ENCODE measurements at places on chromosomes 16 and 17.
A peak's percentile ranks its signal among the peaks of the same experiment; 100 is the strongest.

DNA sequence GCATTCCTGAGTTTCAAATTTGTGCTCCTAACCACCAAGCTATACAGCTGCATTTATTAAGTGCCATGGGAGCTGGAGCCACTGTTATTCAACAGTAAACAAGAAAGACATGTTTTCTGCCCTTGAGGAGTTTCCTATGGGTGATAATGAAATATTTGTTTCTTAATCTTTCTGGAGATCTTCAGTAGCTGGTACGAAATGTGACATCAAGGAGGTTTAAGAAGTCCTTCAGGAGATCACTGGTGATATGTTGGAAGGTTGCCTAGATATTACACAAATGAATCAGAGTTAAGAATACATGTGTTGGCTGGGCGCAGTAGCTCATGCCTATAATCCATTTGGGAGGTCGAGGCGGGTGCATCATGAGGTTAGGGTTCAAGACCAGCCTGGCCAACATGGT, 14.9 kb downstream of the RHOT1 start:
- DNase-seq, result no peak

DNA sequence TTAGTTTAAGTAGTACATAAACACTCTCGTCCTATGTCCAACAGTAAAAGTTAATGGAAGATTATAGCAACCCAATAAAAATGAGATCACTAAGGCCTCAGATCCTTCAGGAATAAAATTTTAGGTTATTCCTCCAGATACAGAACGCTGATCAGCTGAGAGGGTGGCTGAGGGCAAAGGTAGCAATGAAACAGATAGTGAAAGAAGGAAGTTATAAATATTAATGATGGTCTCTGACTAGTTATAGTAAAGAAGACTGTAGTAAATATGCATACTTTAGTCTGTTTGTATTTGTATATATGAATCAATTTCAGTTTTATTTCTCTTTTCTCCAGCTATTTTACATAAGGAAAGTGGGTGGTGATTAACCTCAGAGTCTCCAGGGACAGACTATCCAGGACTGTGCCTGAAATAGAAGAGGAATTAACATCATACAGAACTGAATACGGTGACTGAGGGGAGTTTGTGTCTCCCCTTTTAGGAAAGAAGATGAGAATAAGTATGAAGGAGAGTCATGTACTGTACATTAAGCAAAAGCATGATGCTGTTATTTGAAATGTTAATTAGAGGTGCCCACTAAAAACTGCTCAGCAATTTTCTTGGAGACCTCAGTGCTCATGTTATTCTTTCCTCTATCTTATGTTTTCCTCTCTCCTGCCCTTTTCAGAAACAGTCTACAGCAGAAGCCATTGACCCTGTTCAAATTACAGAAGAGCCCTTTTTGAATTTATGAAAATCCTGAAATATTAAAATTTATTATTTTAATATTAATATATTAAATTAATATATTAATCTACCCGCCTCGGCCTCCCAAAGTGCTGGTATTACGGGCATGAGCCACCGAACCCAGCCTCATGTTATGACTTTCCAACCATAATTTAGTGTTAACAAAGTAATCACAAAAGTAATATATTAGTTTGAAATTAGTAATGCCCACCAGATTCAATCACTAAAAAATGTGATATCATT, 36.5 kb upstream of the DHRS7B start:
- no peak for DNase-seq

DNA sequence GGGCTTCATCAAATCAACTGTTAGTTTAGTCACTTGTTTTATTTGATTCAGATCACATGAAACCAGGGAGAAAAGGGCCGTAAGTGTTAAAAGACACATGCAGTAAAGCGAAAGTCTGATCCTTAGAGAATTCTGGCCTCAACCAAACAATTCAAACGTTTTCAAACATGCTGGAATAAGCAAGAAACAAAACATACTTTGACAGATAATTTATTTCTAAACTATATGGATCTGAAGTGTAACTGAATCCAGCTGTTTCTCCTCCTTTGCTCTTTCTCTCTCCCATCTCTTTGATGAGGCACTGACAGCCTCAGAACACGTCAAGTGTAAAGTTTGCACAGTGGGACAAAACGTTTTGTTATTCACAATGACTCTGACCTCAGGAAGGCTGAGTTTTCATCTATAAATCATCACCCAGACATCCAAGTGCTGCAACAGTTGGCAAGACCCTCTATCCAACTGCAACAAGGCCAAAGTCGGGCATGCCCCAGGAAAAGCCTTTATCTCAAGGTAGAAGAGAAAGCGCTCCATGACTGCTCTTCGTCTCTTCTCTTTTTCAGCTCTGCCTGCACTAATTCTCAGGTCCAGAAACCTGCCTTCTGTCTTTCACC, 267.1 kb upstream of the MYOCD start:
- no peak for DNase-seq

DNA sequence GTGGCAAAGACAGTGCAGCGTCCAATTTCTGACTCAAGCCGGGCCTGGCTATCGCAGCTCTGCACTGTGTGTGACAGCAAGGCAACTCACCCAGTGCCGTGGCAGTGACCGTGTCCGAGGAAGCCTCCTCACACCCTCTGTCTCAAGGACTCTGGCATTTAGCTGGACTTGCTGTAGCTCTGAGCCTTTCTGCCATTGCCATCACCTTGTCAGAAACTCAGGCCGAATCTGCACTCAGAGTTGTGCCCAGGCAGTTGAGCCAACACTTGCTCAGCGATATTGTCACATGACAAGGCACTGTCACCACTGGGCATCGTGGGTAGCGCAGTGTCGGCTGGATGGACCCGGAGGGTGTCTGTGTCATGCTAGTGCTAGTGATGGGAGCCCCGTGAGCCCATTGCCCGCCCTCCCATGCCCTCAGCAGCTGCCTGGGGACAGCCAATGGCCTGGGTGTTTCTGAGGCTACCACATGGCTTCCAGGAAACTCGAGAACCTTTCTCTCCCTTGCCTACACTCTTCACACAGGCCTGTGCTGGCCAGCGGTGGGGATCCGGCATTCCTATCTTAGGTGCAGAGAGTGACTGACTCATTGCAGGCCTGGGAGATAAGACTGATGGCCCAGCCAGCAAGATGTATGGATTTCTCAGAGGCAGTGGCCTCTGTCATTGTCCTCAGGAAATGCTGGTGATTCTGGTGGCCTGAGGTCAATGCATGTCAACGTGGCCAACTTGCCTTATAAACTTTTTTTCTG, 22.1 kb upstream of the STH start:
- DNase-seq, result no peak

DNA sequence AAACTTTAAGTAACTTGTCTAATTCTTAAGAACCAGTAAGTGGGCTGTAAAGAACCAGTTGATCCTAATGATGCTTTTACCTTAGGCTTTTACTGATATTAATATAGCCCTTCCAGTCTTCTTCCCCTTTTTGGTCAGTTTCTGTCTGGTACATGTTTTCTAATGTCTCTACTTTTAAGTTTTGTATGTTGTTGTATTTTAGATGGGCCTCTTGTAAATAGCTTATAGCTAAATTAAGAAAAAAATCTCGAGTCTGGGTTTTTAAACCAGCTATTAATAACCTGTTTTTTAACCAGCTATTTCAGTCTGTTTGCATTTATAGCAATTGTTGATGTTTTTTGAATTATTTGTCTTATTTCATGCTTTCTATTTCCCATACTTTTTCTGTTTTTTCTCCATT, 79.0 kb downstream of the PITPNC1 start:
- DNase-seq, result no peak

DNA sequence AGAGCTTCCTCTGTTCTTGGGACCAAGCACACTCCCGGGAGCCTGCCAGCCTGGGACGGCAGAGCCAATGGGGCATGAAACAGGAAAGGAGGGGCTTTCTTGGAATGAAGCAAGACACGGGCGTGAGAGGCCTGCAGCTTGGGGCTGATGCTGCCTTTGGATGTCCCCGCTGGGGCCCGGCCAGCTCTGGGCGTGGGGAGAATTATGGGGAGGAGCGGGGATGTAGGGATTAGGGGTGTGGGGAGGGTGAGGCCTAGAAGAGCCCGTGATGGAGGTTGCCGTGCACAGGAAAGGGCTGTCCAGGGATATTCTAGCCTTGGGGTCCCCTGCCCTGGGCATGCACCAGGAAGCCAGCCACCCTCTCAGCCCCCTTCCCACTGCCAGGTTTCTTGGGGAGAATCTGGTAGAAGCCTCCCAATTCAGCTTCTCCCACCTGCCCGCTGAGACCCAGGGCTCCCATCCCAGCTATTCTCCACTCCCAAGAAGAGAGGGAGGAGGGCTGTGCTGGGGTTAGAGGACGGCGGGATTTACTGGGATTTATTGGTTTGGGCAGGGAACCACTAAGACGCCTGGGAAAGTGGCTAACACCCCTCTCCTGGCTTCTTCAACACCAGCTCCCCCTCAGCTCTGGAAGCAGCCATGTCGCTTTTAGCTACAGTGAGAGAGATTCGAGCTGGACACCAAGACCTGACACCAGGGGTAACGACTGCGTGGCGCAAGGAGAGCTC, 20.0 kb upstream of the NXPH3 start:
- DNase-seq, result no peak

- DNase-seq, result peak; percentile 89
These were observed 199.8 kb upstream of the CHMP6 start for GRCh38 chr17:80791758-80792284.

DNA sequence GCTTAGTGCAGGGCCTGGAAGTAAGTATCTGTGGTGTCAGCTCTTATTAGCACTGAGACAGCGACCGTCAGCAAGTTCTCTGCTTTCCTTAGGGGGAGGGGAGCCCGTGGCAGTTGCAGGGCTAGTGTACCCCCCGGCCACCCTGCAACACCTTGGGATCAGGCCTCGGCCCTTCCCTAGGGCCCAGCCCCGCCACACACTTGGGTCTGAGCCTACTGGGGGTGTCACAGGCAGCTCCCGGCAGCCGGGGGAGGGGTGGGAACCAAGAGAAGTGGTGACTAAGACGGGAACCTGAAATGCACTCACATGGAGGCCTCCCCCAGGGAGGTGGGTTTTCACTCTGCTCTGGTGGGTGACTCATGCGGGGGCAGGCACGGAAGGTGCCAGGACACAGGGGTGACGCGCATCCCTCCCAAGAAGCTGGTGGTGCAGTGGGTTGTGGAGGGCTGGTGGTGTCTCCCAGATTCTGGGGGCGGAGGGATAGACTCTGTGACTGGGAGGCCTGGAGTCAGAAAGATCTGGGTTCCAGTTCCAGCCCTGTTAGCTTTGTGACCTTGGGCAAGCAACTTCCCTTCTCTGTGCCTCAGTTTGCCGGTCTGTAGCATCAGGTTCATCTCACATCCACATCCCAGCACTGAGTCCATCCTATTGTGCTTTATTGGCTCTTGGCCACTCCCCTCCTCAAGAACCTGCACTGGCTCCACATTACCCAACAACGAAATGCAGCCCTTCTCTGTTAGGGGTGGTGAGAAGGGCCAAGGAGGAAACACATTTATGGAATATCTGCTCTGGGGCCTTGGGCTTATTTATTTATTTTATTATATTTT, 44.5 kb downstream of the LAT start:
- peak; percentile 95 for DNase-seq

- DNase-seq, result no peak
These were observed 66.4 kb downstream of the ABCC1 start for GRCh38 chr16:16015849-16016248.
